ENCODE measurements at places on chromosomes 5 and 9.

DNA sequence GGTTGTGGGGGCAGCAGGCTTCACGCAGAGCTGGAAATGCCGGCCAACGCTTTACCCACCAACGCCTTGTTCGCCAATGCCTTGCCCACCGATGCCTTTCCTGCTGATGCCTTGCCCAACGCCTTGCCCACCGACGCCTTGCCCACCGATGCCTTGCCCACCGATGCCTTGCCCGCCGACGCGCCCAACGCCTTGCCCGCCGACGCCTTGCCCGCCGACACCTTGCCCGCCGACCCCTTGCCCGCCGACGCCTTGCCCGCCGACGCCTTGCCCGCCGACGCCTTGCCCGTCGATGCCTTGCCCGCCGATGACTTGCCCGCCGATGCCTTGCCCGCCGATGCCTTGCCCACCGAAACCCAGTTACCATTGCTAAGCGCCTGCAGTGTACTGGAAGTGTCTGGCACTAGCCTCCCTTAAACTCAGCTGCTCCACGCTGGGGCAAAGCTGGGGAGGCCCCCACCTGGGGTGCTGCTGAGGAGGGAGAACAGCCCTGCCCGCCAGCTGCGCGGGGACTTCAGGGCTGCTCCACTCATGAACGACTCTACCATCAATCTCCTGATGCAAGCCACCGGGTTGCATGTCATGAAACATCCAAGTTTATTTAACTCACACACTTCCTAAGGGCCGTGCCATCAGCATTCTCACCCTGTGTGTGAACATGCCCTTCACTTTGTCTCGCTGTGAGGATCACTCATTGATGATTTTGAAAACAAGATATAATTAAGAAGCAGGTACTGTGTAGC, 1.8 kb downstream of the SLC6A18 start:
- DNase-seq, result no peak

- no peak for DNase-seq
These were observed 7.1 kb downstream of the IL4 start for GRCh38 chr5:132680780-132681475.

GRCh38 chr5:125323613-125324012, 577.2 kb upstream of the ZNF608 start:
- DNase-seq, result no peak

DNA sequence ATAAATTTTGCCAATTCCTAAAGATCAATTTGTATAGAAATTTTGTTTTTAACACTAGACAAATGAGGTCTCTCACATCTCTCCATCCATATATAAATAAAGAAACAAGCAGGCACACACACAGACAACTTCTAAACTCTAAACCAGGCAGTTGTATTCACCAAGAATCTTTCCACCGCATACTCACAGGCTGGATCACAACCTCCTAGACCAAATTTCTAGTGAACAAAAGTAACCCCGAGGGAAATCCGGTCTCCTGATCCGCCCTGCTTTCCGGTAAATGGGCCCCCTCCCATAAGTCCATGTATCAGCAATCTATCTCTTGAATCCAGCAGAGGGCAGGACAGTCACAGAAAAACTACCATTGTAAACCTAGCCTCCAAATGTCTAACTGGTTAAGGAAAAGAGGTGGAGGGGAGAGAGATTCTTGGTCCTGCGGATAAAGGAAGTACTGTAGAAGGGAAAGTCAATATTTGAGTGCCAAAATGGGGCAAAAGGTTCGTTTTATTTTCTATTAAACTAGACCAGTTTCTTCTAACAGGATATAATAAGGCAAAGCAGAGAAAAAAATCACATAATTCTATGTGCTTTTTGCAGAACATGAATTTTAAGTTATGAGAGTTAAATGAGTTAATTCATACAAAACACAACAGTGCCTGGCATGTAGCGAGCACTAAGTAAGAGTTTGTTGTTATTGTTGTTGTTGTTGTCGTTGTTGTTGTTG, 4.8 kb upstream of the SMU1 start:
- DNase-seq, result peak; percentile 70

DNA sequence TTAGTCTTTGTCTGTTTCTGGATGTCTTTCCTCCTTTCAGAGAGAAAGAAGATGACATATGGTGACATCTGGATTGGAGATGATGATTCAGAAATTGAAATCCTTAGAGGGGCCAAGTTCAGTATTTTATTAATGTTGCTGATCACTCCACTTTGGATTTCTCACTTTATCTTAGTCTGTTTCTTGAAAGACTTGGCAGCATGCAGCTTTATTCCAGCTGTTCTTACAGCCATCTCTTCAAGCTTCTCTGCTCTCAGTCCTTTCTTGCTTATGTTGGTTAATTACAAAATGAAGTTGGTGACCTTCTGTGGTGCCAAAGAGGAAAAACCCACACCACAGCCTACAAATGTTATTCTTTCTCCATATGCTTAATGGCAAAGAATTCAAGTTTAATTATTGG, 62.1 kb downstream of the SNCAIP start:
- DNase-seq, result no peak

GRCh38 chr5:112686675-112687074, 51.0 kb upstream of the APC start:
- DNase-seq, result no peak

GRCh38 chr9:75185585-75186170, 97.4 kb downstream of the OSTF1 start:
- DNase-seq, result peak; percentile 43

GRCh38 chr9:108668191-108668937, 187.4 kb downstream of the ACTL7B start:
- DNase-seq, result no peak

DNA sequence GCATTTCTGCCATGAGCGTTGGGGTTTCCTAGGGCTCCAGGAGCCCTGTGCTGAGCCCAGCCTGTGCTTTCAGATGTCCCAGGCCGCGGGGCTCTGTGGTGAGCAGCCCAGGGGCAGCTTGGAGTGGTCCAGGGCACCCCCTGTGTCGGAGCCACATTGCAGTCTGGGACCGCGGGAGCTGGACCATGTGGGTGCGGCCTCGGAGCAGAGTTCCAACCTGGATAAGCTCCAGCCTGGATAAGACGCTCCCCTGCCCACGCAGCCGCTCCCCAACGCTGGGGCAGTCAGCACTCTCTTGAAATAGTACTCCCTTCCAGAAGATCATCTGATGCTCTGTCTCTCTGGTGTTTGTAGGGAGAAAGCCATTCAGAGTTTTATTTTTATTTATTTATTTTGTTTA, 111.1 kb downstream of the WNK2 start:
- no peak for DNase-seq

DNA sequence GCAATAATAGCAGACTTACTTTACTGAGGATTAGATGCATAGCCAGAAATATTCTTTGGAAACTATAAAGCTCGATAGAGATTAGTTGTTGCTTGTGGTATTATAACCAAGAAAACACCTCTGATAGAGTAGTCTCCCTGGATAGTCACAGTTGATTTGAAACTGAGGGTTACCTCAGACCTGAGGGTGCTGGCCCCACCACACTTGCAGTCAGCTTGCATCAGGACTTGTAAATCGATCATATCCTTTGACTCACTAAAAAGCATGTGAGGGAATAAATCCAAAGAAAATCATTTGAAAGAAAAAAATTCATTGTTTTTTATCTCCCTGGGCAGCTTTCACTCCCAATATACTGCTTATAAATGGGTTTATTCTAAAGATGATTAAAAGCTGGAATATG, 39.4 kb downstream of the GALNT12 start:
- DNase-seq, result no peak

DNA sequence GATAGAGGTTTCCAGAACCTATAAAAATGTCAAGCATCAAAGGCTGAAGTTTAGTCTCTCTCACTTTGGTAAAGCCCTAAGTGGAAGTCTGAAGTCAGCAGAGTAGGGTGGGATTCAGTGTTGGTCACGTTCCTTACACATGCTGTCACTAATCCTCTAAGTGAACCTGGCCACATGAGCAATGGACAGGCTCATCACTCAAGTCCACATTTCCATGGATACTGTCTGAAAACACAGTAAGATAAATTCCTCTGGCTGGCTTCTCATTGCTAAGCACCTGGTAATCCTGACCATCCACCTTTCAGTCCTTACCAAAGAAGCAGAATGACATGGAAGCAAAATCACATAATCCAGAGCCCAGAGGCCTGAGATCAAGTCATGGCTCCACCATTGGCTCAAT, 43.8 kb downstream of the GNA14 start:
- DNase-seq, result no peak

- no peak for DNase-seq
These were observed 454.6 kb downstream of the GADD45G start for GRCh38 chr9:90059436-90059835.

Measured in RPMI8226 (cell line).